ENCODE measurements at places on chromosomes 13 and 19.

- no peak for DNase-seq
Measured at GRCh38 chr13:25775275-25775674, 276.5 kb downstream of the SHISA2 start.

- no peak for DNase-seq
Measured at GRCh38 chr13:75452564-75452963, 29.4 kb downstream of the TBC1D4 start.

GRCh38 chr19:21134934-21135366 lies 6.9 kb upstream of the ZNF431 start:
- DNase-seq: no peak

- no peak for DNase-seq
Measured at GRCh38 chr19:15666883-15667282, 6.0 kb upstream of the CYP4F12 start.

- DNase-seq: no peak
Measured at GRCh38 chr13:98856983-98857382, 104.5 kb upstream of the SLC15A1 start.

- no peak for DNase-seq
Measured at GRCh38 chr13:104485571-104485970, 1419.4 kb upstream of the SLC10A2 start.

GRCh38 chr19:41334793-41335192 lies 18.9 kb downstream of the TGFB1 start:
- no peak for DNase-seq
